Glutamatergic neuron (in vitro differentiated cells): ENCODE measurements at places on chromosomes 16 and 17.

GRCh38 chr16:22688463-22688862 lies 125.5 kb upstream of the HS3ST2 start:
- DNase-seq: no peak

DNA sequence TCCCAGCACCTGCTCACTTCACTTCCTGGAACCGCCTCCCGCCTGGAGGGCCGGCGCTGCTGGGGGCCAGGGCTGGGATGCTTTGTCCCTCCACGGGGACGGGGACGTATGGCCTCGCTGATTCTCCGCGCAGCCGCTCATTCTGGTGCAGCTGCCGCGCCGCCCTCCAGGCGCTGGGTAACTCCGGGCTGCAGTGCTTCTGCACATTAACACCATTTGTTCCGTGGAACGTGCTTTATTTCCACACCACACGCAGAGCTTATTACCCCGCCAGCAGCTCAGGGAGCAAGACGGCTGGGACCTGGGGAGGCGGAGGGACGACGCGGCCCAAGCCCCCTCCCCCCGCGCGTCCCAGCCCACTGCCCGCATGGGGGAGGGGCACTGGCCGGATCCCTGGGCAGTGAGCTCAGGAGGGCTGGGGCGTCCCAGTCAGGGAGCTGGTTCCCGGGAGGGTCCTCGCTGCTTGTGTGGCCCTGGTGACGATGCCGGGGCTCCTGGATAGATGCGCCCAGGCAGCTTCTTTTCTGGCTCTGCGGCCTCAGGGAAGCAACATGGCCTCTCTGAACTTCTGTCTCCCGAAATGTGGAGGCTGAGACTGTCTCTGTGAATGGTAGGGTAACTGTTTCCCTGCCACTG lies 45.4 kb upstream of the ACSF3 start:
- peak; percentile 30 for DNase-seq

- no peak for DNase-seq
These were observed 2.5 kb downstream of the TLCD3B start for GRCh38 chr16:30028438-30029076.

- DNase-seq: peak; percentile 60
These were observed 479.3 kb downstream of the HS3ST3B1 start for GRCh38 chr17:14780097-14780651.

DNA sequence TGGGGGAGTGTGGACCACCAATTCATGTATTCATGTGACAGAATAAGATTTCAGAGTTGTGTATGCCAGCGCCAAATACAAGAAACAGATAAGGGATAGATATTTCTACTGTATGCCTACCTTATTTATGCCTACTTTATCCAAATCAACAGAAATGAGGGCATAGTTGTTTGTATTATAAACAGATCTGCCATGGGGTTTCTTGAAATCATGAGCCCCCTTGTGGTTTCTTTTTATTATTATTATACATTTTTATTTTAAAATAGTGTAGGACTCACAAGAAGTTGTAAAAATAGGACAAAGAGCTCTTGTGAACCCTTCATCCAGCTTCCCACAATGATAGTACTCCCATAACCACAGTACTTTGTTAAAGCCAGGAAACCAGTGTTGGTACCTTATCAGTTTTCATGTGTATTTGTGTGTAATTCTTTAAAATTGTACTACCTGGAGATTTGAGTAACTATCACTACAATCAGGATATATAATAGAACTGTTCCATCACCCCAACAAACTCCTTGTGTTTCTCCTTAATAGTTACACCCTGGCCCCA lies 229.4 kb downstream of the CCDC182 start:
- DNase-seq: no peak

- DNase-seq: no peak
These were observed 54.6 kb downstream of the BMERB1 start for GRCh38 chr16:15489016-15489415.

- no peak for DNase-seq
These were observed 135.4 kb downstream of the TMEM132E start for GRCh38 chr17:34714475-34715410.

DNA sequence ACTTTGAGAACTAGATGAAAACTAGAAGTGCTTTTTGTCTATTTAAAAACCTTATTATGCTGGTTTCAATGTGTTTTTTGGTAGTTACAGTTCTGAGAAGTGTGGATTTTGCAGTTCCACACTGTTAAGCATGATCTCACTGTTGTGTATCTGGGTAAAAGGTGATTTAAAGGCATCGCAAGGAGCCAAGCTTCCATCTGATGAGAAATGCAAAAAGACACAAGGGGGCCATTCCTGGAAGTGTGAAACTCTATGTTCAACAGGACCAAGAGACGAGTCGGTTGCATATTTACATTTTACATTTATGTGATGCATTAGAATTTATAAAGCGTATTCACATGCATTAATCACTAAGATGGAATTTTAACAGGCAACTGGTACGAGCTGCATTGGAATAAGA lies 490.8 kb downstream of the NPIPA7 start:
- no peak for DNase-seq

- no peak for DNase-seq
These were observed 225.7 kb downstream of the CBLN1 start for GRCh38 chr16:49055824-49056545.

GRCh38 chr17:52965856-52966255 lies 807.3 kb upstream of the CA10 start:
- no peak for DNase-seq

DNA sequence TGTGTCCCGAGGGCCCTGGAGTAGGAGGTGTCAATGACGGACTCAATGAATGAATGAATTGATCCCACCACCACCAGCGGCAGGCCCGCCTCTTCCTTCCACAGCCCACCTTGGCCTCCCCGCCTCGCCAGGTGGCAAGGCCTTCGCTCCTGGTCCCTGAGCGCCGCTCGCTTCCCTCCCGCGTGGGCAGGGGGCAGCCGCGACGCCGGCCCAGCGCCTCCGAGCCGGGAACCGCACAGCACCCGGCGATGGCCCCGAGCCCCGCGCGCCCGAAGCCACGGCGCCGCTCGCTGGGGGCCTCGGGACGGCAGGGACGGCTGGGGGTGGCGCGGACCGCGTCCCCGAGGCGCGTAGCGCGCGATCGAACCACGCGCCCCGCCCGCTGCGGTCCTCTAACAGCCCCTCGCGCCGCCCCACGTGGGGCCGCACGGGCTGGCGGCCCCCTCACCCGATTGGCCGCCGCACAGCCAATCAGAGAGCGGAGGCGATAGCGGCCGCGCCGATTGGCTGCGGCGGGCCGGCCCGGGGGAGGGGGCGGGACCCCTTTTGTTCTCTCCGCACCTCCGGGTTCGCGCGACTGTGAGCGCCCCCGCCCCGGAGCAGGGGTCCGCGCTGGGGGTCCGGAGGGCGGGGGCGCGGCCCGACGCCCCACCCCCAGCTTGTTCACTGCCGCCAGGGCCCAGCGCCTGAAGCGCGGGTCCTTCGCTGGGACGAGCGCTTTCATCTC lies 31.4 kb downstream of the ACTG1 start:
- DNase-seq: peak; percentile 82

GRCh38 chr16:57041182-57042156 lies 50.9 kb upstream of the CPNE2 start:
- DNase-seq: no peak

GRCh38 chr16:1106659-1107058 lies 10.6 kb upstream of the C1QTNF8 start:
- DNase-seq: no peak

DNA sequence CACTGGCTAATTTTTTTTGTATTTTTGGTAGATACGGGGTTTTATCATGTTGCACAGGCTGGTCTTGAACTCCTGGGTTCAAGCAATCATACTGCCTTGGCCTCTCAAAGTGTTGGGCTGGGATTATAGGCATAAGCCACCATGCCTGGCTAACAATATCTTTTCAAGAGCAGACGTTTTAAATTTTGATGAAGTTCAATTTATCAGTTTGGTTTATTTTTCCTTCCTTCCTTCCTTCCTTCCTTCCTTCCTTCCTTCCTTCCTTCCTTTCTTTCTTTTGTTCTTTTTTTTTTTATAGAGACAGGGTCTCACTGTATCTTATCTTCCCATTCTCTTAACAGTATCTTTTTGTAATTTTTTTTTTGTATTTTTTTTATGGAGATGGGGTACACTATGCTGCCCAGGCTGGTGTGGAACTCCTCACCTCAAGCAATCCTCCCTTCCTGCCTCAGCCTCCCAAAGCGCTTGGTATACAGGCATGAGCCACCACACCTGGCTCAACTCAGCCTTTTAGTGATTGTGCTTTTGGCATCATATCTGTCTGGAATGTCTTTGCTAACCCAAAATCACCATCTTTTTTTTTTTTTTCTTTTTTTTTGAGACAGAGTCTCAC lies 13.6 kb upstream of the GIP start:
- no peak for DNase-seq

- peak; percentile 86 for DNase-seq
These were observed 24.1 kb upstream of the CDH5 start for GRCh38 chr16:66342294-66342900.

GRCh38 chr17:78226055-78226758 lies 5.2 kb upstream of the TMEM235 start:
- DNase-seq: no peak

- peak; percentile 87 for DNase-seq
These were observed 37.6 kb downstream of the ARHGAP27 start for GRCh38 chr17:45394913-45395568.
